ENCODE measurements at places on chromosomes 13 and 19.

- DNase-seq = no peak
Observed at GRCh38 chr13:33639626-33640080, 178.3 kb upstream of the RFC3 start.

DNA sequence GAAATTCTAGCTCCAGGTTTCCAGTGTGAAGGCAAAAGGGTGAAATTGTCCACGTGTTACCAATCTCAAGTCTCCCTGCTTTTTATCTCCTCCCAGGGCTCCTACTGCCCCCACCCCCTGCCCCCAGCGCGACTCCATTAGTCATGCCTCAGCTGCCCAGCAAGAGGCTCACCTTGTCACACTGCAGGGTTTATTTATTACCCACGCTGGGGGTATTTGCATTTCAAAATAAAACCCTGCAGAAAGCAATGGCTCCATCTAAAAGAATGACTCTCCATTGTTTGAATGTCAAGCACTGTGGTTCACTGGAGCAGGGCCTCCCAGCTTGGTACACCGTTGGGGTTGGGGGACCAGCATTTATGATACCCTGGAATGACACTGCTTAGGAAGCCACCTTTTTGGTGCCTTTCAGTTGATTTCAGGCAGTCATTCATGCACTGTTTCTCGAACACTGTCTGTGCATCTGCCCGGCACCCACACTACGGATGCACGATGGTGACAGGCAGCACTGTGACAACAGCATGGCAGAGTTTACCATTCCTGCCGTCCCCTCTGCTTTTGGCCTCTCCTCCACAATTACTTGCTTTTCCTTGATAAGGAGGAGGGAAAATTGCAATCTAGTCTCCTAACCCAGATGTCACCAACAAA is 9.9 kb upstream of the POP4 start:
- DNase-seq = no peak

DNA sequence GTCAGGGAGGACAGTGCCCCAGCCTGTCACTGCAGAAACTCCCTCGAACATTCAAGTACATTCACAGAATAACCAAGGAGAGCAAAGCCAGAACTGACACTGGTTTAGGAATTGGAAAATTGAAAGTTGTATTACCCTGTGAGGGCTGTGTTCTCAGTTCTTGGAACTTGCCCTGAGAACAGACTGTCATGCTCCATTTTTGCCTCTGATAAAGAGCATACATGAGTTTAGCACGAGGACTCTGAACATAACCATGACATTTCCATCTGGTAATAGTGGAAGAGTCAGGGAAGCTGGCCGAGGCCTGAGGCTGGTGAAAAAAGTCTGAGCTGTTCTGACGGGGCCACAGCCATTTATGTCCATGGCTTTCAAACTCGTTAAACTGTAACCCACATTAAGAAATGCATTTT is 15.2 kb upstream of the SLC25A30 start:
- DNase-seq = no peak

GRCh38 chr19:29612121-29612520 is 6.0 kb downstream of the POP4 start:
- DNase-seq = no peak

- no peak for DNase-seq
Observed at GRCh38 chr19:29402563-29402962, 123.2 kb upstream of the VSTM2B start.

GRCh38 chr19:29745253-29745652 is 30.2 kb upstream of the C19orf12 start:
- no peak for DNase-seq

- no peak for DNase-seq
Observed at GRCh38 chr13:24276306-24276705, 33.1 kb upstream of the C1QTNF9 start.

GRCh38 chr13:107475753-107476453 is 739.4 kb downstream of the LIG4 start:
- DNase-seq = no peak

GRCh38 chr19:8611877-8612806 is 1.6 kb upstream of the ADAMTS10 start:
- no peak for DNase-seq

DNA sequence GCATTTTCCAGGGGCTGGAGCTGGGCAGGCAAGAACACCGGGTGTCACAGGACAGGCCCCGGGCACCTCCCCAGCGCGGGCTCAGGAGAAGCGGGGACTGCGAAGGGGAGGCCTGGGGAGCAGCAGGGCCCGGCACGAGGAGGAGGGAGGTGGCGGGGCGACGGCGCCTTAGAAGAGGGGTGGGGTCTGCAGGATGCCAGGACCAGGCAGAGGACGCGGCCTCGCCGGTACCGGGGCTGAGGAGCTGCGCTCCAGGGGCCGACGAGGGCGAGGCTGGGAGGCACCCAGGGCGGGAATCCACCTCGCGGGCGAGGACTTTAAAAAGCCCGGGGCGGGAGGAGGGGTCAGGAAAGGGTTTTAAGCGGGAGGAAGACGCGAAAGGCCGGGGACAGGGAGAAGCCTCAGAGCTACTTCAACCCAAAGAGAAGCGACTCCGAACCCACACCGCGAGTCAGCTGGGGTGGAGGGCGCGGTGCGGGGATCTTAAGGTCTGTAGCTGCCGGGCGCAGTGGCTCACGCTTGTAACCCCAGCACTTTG is 665 bp downstream of the ZNF347 start:
- no peak for DNase-seq

DNA sequence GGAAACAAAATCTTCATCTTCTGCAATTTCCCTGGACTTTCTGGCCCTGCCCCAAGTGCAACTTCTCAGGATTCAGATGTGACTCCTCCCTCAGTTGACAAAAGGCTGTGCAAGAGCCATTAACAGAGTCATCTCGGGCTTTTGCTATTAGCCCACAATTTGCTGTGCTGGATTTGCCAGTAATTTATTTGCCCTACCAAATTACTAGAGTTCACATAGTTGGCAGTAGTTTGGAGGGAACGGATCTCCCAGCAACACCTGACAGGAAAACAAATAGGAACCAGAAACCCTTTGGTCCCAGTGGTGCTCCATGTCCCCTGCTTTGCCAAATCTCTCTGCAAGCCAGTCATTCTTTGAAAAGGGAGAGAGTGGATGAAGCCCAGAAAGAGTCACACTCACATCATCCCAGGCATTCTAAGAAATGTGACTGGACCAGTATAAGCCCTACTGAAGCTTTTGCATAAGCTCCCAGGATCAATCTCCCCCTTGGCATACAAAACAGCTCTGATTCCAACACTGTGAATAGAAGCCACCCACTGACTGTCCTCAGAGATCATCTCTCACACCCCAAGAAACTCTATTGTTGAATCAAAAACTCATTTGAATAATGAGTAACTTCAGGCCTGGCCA is 350.1 kb upstream of the NBEA start:
- no peak for DNase-seq

DNA sequence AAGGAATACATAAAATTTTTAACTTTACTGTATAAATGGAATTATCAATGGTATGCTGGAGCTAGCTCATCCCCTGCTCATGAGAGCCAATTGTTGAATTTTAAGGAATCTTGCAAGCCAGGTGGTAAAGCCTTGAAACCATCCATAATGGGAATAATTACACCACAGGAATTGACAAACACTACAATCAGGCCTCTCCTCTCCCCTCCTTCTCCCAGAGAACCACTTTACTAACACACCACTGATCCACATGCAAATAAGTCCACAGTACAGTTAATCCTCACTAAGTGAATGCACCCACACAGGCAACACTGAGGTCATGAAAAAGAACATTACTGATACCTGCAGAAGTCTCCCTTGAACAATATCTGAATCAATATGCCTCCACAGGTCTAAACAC is 140.5 kb downstream of the KLF12 start:
- DNase-seq = no peak

- no peak for DNase-seq
Observed at GRCh38 chr19:46356149-46357055, 9.5 kb downstream of the PPP5C start.

DNA sequence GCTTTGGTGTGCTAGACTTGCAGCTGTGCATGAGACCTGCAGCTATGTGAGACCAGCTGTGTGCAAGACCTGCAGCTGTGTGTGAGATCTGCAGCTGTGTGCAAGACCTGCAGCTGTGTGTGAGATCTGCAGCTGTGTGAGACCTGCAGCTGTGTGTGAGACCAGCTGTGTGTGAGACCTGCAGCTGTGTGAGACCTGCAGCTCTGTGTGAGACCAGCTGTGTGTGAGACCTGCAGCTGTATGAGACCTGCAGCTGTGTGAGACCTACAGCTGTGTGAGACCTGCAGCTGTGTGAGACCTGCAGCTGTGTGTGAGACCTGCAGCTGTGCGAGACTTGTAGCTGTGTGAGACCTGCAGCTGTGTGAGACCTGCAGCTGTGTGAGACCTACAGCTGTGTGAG is 6.7 kb upstream of the DCUN1D2 start:
- DNase-seq = no peak

- DNase-seq = no peak
Observed at GRCh38 chr13:25873242-25873612, 178.6 kb downstream of the SHISA2 start.

DNA sequence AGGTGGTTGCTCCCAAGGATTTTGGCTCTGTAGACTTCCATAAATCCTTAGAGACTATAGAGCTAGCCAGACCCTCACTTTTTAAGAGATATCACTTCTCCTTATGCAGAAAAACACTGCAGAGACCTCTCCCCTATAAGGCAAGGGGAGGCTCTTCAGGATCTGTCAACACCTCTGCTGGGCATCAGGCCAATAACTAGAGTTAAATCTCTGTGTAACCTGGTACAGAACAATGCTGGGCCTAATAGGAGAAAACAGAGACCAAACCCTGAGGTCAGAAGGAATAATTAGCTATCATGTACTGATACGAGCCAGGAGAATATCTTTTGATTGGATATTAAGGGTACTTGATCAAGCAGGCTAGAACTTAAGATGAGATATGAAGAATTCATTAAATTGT is 358.5 kb downstream of the TBC1D4 start:
- DNase-seq = no peak

- no peak for DNase-seq
Observed at GRCh38 chr13:51862957-51863356, 1.2 kb downstream of the CCDC70 start.

DNA sequence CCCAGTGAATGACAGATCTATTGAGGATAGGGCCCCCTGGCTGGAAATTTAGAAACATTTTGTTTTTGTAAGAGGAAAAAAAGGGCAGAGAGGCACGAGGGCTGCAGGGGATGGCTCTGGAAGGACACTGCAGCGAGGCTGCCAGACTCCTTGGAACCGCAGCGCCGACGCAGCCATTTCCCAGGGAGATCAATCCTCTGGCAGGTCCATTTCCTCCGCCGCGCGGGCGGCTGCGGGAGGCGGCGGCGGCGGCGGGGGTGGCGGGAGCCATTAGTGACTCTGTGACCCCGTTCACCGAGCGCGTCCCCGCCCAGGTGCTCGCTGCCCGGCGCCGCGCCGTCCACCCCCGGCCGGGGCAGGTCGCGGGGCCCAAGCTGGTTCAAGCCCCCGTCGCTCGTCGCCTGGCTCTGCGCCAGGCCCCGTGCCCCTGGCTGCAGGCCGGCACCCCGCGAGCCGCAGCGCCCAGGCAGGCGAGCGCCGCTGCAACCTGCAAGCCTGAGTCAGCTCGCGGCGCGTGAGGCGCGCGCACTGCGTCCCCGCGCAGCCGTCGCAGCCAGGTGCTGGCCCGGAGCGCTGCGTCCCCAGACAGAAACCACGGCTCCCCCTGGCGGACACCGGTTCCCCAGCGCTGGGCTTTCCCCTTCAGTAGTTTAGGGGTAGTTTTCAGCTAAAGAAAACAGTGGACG is 192.6 kb downstream of the KATNAL1 start:
- DNase-seq = no peak
